ENCODE measurements at places on chromosomes 3 and 15.

DNA sequence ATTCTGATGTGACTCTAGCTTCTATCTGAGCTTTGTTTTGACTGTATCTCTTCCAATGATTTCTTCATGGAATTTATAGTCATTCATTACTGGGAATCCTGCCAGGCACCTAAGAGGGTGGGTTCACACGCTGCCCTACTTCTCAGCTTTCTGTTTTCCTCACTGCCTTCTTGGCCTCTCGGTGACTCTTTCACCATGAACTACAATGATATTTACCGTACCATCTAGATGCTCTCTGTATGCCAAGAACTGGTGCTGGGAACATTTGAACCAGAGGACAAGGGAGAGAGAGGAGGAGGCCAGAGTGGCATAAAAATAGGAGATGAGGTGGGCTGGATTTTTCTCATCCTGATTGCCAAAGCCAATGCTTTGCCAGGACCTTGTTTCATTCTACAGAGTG lies 280.0 kb upstream of the P2RY1 start:
- no peak for DNase-seq

GRCh38 chr15:73374604-73375003 lies 5.8 kb upstream of the HCN4 start:
- DNase-seq = peak; percentile 72

DNA sequence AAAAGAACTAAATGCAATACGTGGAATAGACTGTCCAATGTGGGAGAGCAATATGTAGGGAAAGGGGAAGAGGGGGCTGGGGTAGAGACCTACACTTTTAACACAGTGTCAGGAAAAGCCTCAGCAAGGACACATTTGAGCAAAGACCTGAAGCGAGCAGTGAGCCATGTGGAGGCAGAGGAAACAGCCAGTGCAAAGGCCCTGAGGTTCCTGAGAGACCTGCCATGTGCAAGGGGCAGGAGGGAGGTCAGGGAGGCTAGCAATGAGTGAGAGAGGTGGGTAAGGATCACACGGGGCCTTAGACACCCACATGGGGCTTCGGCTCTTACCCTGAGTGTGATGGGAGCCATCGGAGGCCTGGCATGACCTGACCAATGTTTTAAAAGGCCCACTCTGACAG lies 181.0 kb downstream of the RAB11A start:
- no peak for DNase-seq

DNA sequence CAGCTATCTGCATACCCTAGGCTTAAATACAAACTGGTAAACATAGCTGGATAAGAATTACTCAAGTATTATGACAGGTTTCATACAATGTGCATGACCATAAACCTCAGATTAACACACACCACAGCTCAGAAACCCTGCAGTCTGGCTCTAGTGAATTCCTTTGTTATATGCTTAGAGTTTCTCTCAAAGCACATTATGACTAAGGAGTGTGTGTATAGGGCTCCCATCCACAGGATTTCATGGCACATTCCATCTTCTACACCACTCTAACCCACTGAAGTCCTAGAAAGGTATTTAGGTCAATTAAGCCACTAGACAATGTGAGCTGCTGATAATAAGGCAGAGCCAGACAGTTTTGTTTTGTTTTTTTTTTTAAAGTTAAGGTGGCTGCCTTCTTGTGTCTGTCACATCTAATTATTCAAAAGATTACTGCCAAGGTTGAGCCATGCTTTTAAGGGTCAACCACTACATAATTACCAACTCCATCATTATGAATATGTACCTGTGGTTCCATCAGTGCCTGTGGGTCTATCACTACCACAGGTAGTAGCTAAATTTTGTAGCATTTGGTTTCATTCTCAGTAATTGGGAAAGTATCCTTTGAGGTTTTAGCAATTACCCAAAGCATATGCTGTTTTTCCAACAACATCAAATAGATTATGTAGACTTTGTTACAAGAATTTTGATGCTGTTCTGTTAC lies 107.0 kb downstream of the ALCAM start:
- DNase-seq = no peak

GRCh38 chr3:38992117-38992760 lies 59.5 kb downstream of the SCN11A start:
- no peak for DNase-seq

DNA sequence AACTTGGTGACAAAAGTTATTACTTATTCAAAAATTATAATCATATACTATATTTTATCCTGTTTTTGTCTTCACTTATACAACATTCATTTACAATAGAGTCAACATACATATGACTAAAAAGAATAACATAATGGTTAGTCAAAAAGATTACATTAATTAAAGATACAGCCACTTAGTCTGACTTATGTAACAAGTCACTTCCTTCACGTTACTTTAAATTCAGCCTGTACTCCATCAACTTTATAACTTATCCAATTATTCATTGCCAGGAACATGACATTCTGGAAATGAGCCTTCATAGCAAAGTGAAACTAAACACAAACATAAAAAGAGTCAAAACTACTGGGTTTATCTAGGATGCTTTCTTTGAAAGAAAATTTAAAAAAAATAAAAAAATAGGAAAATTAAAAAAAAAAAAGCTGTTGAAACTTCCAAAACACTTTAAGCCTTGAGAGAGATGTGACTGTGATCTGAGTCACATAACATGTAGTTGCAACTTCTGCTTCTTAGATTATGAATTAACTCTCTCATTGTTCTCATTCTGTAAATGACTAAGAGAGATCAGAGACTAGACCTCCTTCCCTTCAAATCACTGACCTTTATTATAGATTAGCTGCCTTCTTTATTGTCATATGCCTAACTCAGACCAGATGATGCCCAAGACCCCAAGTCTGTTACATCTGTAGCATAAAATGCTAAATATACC lies 107.8 kb downstream of the MYRIP start:
- no peak for DNase-seq

- no peak for DNase-seq
These were observed 42.0 kb upstream of the ATP10A start for GRCh38 chr15:25905140-25905539.

DNA sequence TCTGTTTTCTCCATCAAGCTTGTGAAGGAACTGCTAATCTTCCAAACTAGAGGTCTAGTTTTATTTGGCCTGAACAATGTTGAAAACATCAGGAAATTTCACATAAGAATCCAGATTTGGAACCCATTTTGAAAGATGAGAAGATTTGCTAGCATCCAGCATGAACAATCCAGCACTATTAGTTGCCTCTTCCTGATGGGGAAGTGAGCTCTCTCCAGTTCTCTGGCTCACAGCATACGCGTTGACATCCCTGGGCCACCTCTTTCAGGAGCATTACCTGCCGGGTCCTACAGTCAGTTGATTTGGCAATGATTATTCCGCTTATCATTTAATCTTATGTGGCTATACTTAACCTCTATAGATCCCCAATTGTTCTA lies 10.9 kb downstream of the GPR87 start:
- no peak for DNase-seq

GRCh38 chr15:90449206-90449735 lies 61.2 kb downstream of the IQGAP1 start:
- DNase-seq = no peak

DNA sequence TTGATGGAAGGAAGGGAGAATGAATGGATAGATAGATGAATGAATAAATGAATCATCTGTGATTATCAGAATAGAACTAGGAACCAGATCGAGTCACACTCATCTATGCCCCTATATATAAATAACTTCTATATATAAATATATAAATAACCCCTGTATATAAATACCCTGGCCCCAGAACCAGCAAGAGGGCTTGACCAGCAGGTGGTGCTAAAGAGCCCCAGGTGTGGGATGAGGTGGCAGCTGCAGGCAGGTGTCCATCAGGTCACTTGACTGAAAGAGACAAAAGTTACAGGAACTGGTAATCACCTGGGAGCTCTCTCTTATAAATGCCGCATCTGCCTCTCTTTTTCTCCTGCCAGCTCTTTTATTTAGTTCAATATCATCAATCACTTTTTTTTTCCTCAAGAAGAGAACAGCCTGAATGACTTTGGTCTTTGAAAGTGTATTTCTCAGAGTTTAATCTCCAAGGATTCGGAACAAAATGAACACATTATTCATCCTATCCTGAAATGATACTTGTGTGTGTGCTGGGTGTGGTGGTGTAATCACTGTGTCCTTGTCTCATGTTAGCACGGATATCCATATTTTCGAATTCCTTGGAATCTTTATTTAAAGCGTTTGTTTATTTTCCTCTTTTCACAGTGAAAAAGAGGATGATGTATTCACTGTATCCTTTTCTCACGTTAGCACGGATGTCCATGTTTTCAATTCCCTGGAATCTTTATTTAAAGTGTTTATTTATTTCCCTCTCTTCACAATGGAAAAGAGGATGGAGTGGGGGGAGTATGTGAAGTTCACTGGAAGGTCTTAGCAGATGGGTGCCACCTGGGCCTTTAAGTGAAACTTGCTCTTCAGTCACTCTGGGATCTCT lies 35.4 kb upstream of the ATG7 start:
- DNase-seq = peak; percentile 57

GRCh38 chr15:73387507-73388255 lies 18.9 kb upstream of the HCN4 start:
- DNase-seq = no peak

DNA sequence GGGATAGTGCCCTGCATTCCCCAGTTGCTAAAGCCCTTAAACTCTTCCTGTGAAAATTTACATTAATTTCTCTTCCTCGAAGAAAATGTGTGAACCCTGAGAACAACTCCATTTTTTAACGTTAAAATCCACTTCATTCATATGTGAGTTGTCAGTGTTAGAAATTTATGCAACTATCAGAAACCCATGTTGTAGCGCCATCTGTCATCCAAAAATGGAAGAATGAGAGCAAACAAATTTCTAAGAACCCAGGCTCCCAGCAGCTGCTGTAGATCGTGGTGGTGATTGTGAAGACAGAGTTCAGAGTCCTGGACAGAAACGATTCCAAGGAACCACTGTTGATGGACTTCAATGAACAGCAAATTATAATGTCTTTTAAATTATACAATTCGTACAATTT lies 179.7 kb upstream of the NDN start:
- peak; percentile 19 for DNase-seq

DNA sequence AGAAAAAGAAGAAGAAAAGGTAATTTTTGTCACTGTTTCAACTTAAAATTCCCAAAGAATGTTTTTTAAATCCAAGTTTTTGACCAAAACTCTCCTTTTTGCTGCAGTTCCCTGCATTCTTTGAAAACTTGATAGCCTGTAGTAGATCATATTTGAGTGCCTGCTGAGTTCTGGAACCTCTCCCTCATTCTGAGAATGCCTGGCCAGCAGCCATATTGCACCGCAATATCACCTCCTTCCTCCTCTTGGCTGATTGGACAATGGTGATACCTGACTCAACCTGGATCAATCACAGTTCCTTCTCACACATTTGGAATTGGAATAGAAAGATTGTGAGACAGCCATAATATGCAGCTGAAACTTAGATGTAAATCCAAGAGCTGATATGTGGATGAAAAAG lies 97.6 kb upstream of the GAP43 start:
- DNase-seq = no peak

DNA sequence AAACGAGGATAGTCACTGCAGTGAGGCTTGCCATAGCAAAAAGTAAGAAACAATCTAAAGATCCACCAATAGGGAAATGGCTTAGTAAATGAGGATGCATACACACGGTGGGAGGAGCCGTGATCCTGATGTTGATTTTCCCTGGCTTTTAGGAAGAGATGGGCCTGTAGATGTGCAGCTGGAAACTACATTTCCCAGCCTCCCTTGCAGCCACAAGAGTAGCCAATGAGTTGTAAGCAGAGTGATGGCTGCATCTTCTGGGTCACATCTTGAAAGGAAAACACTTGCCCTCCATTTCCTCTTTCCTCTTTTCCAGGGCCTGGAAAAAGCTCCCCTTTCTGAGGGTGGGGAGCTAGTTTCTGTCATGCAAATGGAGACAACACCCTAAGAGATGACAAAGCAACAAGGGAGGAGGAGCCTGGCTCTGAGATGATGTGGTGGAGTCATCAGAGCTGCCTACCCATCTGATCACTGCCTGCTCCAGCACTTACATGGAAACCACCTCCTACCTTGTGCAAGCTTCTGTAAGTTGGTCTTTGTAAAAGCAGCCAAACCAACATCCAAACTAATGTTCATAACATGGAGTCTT lies 139.1 kb downstream of the TLE3 start:
- DNase-seq = no peak

DNA sequence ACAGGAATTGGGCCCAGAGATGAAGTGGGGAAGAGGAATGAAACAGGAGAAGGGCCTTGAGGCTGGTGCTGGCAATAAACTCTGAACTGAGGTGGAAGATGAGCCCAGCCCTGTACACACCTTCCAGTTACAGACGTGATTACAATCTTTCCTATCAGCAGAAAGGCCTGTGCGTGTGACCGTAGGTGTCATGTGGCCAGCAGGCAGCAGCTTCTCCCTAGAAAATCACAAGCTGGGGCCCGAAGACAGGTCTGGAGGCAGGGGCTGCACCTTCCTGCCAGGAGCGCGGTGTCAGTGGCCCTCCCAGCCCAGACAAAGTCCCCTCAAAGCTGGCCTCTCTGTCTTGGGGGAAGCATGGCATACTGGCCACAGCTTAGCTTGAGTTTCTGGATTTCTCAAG lies 16.7 kb upstream of the PIGZ start:
- no peak for DNase-seq

GRCh38 chr15:44216958-44217357 lies 21.9 kb upstream of the FRMD5 start:
- no peak for DNase-seq

DNA sequence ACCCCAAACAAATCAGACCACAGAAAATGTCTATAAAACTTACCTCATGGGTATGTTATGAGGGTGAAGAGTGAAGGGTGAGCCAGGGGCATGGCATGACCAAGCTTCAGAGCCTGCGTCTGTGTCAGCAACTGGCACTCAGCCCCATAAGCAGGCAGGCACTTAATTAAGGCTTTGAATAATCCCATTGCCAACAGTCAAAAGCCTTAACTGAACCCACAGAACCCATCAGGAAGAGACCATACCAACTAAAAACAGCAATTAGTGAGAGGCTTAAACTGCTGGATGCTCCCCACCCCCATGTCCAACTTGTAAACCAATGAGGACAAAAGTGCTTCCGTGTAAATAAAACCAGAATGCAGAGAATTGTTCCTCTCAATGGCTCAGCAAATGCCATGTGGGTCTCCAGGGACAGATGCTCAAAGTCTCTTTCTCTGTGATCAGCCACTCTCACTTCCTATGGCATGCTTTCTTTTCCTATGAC lies 126.0 kb downstream of the MYLK start:
- no peak for DNase-seq

DNA sequence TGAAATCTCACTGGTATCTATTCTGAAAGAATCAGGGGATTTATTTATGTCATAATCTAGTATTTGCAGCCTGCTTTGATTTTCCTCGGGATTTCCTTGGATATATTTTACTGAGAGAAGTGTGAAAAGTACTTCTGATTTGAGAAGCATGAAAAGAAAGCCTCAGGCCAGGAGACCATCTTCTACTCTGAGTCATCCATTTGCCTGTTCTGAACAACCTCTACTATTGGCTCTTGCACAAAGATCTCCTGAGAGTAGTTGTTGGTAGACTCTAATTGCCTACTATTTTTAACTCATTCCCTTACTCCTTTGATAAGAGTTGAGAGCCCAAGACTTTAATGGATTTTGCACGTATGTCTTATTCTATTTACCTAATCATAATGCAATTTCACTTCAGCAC lies 318.9 kb downstream of the BCHE start:
- no peak for DNase-seq
